ACHN (cell line): ENCODE measurements at places on chromosomes 4 and X.

DNA sequence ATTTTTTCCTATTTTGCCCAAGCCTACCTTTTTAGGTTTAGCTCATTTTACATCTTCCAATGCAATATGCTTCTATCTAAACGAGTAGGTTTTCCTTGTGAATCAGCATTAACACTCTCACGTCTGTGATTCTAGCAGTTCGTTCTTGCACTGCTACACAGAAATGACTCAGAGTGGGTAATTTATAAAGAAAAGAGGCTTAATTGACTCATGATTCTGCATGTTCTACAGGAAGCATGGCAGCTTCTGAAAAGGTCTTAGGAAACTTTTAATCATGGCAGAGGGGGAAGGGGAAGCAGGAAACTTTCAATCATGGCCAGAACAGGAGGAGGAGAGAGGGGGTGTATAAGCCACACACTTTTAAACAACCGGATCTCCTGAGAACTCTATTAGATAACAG is 44.9 kb downstream of the SPANXN1 start:
- DNase-seq: no peak

GRCh38 chr4:185542626-185543315 is 7.5 kb upstream of the PDLIM3 start:
- peak; percentile 42 for DNase-seq

DNA sequence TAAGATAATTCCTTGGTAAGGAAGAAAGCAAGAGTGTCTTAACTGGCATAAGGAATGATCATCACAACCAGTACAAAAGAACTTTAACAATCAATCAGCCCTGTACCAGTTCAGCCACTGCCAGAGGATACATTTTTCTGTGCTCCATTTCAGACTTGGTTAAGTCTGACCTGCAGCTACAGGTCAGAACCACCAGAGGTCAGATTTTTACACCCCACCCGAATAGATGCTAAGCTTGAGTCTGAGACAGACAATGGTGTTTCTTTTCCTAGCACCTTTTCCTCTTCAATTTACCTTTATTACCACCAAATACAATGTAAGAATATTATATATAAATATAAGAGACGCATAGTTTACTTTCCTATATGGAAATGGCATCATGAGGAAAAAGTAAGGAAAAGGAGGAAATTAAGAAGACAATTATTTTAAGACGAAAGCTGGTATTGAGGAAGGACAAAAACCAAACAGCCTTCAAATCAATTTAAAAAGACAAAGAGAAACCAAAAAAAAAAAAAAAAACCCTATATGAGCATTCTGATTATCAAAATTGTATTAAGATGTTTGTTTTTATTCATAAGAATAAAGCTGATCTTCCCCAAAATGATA is 215.3 kb upstream of the TTC29 start:
- peak; percentile 46 for DNase-seq

DNA sequence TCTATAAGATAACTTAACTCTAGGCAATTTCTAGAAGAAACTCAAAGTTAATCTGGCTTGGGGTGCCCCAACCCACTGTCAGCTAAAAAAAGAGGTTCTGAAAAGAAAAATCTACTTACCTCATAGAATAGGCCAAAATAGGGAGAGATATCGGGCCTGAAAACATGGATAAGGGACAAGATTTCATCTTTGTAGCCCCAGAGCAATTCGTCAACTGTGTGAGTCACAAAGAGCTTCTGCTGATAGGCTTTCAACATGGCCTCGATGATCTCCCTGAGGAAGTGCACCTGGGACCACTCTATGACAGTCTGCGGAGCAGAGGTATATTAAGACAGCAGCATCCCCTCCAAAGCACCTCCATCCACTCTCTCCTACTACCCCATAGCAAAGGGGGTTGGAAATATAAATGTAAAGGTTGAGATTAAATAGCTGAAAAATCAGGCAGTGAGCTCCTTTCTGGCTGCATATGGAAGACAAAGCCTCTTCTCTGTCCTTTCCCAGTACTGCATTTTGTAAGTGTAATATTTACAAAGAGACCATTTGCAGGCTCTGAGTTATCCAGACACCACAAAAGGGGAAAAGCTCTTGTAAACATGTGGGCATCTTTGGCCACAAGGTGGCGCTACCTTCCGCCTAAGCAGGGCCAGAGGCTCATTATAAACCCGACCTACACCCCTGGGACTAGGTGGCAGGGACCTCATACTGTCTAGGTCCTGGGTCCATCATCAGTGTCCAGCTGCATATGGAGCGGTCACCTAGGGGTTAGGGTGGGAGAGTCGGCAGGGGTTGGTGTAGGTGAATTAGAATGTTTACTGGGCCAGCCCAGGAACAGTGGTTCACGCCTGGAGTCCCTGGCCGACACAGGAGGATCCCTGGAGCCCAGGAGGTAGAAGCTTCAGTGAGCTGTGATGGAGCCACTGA is 31.5 kb upstream of the NUP54 start:
- DNase-seq: peak; percentile 72
